ENCODE measurements at places on chromosomes 13 and 19.

GRCh38 chr13:39350461-39350881 is 252.5 kb downstream of the LHFPL6 start:
- no peak for DNase-seq

- DNase-seq = peak; percentile 57
These were observed 88.2 kb downstream of the KCTD12 start for GRCh38 chr13:76798037-76798436.

DNA sequence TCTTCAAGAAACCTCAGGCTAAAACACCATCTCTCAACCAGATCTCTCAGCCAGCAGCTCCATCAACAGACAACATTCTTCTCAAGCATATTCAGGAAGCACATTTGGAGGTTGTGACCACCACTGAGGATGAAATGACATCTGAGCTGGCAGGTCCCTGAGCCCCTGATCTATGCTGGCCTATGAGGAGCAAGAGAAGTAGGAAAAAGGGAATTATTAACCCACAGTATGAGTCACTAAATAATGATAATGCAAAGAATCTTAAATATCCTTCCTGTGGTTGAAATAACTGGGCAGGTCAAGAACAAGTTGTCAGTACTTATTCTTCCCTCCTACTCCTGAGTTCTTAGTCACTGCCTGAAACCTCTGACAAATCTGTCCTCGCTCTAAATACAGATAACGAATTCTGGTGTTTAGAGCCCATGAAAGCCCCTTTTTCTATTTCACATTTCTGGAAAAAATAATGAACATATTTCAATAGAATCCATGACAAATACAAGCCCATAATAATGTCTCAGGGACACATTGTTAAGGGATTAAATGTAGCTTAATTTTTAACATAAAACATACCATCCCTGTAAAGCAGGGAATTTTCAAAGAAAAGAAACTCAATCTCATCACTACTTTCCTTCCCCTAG is 225.8 kb upstream of the IRS2 start:
- DNase-seq = no peak

GRCh38 chr13:65915195-65915594 is 1314.9 kb downstream of the PCDH9 start:
- DNase-seq = no peak

DNA sequence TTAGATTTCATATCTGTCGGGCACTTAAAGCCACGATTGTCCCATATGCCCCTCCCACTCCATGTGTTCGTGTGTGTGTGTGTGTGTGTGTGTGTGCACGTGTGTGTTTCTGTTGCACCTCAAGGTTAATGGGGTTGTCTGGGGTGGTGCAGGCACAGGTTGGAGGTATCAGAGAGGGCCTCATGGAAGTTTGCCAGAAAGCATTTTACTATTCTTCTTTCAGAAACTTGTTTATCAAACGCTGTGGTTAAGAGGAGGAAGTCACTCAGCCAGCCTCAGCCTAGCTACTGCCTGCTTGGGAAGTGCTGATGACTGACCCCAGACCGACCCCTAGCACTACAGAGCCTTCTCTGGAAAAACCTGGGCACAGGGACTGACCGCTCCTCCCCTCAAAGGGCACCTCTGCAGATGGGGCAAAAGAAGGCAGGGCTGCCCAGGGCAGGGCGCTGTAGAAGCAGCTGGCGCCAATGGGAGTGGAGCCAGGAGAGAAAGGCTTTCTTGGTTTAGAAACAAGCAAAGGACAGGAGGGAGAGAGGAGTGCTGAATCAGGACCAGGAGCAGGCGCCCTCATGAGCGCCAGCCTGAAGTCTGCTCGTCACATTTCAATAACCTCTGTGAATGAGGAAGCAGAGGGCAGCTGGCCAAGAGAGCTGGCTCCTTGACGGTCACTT is 3.9 kb downstream of the SIAH3 start:
- peak; percentile 49 for DNase-seq

DNA sequence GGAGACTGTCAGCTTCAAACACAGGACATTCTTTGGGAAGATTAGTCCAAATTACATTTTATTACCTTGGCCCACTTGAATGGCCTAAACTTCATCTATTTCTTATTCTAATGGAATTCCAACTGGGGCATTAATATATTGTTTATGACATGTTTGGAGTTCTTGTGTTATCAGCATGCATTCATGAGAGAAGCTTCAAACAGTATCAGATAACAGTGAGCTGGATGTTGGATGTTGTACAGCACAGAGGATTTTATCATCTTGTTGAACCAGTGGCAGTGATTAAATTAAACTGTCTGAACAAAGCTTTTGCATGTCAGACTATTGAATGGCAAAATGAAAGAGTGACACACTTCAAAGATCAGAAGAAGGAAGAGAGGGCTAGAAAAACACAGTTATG is 50.0 kb downstream of the MZT1 start:
- DNase-seq = no peak

GRCh38 chr13:51397262-51397941 is 55.4 kb downstream of the INTS6 start:
- no peak for DNase-seq

DNA sequence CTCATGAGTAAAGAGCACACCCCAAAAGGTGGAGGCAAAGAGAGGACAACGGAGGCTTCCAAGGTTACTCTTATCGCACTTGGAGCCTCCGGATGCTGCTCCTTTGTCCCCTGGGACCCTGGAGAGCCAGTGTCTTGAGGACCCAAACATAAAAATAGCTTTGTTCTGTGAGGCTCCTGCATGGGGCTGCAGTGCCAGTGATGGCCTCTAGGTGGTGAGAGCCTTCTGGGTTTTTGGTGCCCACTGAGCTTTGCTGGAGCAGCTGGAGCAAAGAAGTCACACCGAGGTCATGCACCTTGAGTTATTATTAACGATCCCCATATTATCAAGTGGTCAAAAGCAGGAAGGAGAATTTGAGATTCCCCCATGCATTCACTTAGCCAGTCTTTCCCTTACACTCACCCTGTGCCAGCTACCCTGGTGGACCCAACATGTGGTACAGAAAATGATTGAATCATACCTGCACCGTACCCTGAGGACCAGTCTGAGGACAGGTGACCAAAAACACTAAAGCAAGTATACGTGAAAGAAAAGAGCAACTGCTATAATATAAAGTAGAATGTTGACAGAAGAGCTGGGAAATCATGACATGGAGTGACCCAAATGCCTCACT is 41.5 kb downstream of the ZNF682 start:
- DNase-seq = peak; percentile 24

- DNase-seq = no peak
These were observed 8.4 kb downstream of the CLASRP start for GRCh38 chr19:45047188-45047797.

GRCh38 chr19:44957526-44957925 is 2.3 kb downstream of the CLPTM1 start:
- no peak for DNase-seq

DNA sequence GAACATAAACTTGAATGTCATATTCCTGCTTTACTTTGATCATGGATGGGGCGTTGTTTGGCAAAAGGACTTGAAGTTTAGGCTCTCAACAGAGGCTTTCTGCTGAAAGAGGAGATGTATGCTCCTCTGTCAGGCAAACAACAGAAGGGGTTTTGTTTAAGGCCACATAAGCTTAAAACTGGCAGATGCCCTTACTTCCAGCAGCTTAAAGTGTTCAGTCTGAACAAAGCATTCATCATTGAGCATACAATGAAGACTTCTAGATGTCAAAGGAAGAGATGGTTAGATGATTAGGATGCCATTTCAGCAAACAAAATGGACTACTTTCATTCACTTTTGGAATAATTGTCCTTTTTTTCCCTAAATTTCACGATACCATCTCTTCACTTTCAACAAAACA is 484.5 kb downstream of the SLITRK6 start:
- DNase-seq = no peak

DNA sequence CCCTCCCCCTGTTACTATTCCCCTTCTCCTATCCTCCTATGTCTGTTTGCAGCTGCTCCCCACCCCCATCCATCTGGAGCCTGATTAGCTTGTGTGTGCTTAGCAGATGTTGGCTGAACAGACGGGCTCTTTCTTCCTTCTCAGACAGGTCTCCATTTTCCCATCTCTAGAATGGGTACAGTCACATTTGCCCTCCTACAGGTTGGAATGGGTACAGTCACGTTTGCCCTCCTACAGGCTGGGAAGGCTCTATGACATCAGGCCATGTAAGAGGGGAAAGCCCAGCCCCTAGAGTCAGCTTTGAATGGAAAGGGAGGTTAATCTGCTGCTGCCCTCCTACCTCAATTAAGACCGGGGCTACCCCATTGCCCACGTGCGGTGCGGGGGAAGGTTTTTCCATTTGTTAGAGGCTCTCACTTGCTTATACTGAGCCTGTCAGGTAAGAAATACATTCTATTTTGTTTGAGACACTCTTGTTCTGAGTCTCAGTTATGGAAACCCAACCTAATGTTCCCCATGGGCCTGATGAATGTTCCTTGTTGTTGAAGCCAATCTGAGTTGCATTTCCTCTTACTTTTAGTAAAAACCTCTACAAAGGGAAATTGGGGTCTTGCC is 2.2 kb upstream of the CLEC17A start:
- DNase-seq = no peak

DNA sequence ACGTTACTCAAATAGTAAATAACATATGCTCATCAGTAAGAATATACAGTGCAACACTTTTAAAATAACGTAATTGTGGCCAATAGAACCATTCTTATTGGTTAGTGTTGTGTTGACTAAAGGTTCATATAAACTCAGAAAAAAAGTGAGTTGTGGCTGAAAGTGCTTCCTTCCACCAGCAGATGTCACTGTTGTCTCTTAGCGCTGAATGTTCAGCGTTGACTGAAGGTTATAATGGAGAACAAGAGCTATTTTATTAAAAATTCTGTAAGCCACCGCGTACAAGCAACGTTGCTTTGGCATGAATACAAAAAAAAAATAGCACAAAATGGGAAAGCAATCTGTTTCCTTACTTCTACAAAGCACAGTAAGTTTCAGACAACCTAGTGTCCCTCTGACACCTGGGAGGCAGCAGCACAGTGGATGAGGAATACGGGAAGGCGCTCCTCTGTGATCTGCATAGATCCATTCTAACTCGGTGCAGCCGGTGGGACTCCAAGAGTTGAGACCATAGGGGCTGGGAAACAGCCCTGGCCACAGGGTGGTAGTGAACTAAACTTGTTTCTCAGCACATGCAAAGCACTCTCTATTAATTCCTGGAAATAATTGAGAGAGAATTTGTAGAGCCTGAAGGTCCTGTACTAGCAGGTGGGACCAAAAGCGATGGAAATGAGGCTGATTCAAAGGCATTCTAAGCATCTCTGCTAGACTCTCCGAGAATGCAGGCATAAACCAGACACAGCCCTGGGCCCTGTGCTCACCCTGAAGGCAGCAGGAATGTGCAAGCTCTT is 23.9 kb upstream of the OXGR1 start:
- DNase-seq = no peak

- no peak for DNase-seq
These were observed 63.9 kb downstream of the STK24 start for GRCh38 chr13:98512774-98513665.

DNA sequence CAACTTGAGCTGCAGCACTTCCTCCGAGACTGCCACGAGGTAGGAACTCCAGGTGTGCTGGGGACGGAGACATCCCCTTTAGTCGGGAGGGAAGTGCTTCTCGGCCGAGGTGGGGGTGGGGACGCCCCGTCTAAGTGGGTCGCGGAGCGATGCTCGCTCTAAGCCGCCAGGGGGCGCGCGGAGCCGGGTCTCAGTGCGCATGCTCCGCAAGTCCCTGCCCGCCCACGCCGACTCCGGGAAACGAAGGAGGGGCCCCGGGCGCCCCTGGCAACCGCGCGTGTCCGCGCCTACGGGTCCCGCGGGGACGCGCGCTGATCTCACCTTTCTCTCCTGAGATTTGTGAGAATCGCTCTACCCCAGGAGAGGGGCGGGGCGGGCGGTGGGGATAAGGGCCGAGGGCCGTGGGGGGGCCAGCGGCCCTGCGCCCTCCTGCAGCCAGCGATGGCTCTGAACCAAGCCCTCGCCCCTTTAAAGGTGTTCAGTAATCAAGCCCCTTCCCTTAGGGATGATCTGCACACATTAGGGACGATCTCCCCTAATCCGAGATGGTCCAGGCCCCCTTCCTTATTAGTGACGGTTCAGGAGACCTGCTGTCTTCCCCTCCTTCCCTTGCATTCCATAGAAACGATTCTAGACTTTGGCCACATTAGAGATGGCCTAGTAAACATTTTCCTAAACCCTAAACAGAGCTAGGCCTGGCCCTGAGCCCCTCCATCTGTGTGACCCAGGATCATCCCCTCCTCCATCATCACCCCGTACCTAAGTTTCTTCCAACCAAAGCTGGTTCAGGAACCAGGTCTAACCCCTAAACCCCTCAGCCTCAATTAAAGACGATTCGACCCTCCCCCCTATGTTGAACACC is 47.3 kb upstream of the SHKBP1 start:
- DNase-seq = peak; percentile 89

GRCh38 chr19:14582894-14583340 is at the start of gene CLEC17A:
TSS of gene CLEC17A (plus strand) at chr19:14583084. CDS start at chr19:14583161, 77 bp downstream.
- DNase-seq = peak; percentile 78

Measured in CD4-positive, alpha-beta T cell treated with Interleukin-15 for 1 hour (primary cell).